ENCODE measurements at places on chromosomes 1 and 21. TPM values are rescaled to one million over a fixed set of nuclear protein-coding genes. Genes with fewer than 3 reads are reported as not detected.

DUSP23 gene
- 10.5 TPM for total RNA-seq

DNA sequence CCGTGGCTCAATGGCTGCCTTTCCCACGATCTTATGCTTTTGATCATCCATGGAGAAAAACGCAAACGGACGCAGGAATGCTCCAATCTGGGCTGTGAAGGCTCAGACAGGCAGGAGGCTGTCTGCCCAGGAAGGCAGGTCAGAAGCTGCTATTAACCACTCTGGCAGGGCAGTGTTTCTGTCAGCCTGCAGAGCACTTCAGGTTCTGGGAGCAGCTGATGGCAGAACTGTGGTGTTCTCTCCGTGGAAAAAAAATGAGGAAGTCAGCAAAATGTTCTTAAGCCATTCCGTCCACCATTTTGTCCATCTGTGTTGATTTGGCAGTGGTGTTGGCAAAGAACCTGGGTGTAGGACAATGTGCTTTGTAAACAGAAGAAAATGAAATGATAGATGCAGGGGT lies 91.7 kb downstream of the SIM2 start:
- DNase-seq, result no peak

- no peak for DNase-seq
These were observed 6.9 kb downstream of the C1orf162 start for GRCh38 chr1:111480674-111481073.

- DNase-seq, result peak; percentile 63
These were observed 18.8 kb downstream of the SLC1A7 start for GRCh38 chr1:53123453-53124140.

- no peak for DNase-seq
These were observed 67.9 kb upstream of the PUM1 start for GRCh38 chr1:31133368-31133767.

DNA sequence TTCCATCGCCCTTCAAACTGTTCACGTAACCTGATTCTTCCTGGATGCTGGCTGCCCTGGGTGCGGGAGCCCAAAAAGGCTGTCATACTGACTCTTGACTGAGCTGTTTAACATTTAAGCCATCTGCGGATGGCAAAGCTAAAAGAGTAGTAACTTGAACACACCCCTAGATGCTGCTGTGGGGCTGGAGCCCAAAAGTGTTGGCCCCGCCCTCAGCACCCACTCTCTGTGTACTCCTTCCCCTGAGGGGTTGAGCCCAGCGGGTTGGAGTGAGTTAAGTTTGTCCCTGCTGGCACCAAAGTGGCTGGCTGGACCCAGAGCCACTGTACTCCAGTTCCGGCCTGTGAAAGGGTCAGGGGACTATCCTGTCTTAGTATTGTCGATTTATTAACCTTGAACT lies 640.6 kb downstream of the PTPRU start:
- DNase-seq, result no peak

DNA sequence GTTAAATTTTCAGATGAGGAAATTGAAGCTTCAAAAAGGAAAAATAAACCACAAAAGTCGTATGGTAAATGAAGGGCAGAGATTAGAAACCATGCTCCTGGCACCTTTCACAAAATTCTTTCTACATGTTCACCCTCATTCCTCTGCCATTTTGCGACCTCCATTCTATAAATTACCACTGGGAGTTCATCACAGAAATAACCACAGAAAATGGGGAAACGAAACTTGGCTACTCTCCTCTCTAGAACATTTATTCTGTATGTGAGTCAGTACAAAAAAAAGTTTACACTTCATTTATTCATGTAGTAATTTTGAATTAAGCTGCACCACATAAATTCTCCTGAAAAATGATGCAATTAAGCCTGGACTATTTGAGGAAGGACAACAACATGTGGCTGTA lies 320.9 kb upstream of the C1orf87 start:
- no peak for DNase-seq

DNA sequence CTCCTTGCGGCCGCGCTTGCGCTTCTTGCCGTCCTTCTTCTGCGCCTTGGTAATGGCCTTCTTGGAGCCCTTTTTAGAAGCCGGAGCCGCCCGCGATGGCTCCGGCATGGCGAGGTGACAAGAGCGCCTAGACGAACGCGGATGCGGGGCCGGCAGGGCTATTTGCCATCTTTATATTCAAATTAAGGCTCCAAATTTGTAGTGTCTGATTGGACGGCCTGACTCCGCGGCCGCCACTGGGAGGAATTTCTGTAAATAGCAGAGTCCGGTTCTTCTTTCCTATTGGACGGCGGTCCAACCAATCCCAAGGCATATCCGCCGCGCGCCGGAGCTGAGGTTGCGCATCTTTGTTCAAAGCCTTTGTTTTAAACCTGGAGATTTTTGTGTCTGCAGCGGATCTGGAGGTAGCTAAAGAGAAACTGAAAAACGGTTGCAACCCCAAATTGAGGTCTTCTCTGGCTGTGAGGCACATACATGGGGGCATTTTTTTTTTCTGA lies 22.6 kb upstream of the RNF187 start:
- peak; percentile 59 for DNase-seq

Measured in heart right ventricle (tissue), 16 donors.